Foreskin melanocyte (primary cell): ENCODE measurements at places on chromosomes 3 and 15.

DNA sequence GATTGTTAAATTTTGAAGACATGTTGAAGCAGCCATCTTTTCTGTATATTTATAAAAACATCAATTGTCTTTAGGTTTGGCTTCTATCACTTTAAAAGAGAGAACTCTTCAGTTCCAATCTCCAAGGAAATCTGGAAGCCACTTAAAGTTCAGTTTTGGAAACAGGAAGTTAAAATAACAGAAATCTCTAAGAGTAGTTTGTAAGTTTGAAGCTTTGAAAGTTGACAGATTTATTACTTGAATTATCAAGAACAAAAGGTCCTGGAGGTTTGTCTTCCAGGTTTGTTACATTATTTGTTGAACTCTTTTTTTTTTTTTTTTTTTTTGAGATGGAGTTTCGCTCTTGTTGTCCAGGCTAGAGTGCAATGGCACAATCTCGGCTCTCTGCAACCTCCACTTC, 30.0 kb downstream of the RNF111 start:
- DNase-seq: no peak

DNA sequence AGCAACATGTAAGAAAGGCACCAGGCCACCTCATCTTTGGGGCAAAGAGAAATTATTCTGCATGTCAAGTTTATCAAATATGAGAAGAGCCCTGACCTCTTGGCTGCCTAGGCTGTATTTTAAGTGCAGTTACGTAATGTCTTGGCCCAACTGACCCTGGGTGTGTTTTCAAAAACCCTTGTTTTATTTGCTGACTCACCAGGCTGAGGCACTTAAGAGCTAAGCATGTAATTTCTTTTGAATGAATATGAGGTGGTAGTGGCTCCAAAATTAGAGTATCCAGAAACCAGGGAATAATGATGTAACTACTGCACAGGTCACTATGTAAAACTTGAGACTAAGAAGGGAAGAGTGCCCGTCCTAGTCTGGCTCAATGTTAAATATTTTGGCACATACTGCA, 24.3 kb downstream of the PGPEP1L start:
- DNase-seq: no peak

DNA sequence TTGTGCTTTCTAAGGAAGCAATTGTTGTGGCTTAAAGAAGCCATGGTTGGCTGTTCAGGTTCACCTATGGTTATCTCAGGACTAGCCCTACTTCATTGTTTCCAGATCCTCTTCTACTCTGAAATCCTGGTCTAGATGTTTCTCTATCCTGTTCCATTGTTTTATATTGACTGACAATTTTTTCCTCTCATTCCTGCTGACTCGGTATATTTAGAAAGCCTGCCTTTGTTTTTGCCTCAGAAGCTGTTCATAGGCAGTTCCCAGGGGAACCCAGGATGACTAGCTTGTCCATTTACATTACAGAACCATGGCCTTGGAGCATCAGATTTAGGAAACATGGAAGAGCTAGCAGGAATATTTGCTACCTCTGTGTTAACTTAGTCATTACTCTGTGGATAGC, 64.0 kb downstream of the SLC9C1 start:
- DNase-seq: no peak

GRCh38 chr3:117688583-117688982, 979.0 kb downstream of the TUSC7 start:
- no peak for DNase-seq

- DNase-seq: no peak
Measured at GRCh38 chr3:178705925-178706324, 169.7 kb downstream of the KCNMB2 start.

GRCh38 chr15:41161336-41161735, 45.3 kb upstream of the INO80 start:
- no peak for DNase-seq

DNA sequence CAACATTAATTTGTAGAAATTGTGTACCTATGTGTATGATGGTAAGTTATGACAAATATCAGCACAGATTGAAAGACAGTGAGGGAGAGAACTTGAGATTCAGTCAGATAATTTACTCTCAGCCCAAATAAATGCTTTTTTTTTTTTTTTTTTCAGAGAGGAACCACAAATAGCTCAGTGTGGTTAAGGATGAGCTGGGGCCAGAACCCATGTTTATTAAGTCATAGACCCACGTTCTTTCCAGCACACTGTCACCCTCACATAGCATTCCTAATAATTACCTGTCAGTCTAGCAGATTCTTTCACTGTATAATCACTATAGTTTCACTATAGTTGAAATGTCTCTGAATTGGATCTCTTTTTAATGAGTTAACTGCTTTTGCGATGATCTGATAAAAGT, 246.1 kb downstream of the ZIC1 start:
- DNase-seq: no peak

DNA sequence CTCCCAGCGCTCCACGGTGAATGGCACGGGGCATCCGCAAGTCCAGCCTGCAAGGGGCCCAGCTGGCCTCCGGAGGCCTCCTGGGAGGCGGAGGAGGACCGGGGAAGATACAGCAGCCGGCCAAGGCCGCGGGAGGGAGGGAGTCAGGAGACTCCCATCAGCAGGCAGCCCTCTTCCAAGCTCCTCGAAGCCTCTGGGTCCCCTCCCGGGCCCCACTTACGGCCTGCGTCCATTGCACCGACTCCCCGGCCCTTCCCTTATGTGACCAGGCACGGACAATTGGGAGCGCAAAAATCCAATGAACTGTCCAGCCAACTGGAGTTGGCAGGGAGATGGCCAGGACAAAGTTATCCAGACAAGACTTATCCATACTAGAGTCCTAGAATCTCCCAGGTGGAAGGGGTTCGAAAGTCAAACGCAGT, 668 bp downstream of the MFGE8 start:
- no peak for DNase-seq

DNA sequence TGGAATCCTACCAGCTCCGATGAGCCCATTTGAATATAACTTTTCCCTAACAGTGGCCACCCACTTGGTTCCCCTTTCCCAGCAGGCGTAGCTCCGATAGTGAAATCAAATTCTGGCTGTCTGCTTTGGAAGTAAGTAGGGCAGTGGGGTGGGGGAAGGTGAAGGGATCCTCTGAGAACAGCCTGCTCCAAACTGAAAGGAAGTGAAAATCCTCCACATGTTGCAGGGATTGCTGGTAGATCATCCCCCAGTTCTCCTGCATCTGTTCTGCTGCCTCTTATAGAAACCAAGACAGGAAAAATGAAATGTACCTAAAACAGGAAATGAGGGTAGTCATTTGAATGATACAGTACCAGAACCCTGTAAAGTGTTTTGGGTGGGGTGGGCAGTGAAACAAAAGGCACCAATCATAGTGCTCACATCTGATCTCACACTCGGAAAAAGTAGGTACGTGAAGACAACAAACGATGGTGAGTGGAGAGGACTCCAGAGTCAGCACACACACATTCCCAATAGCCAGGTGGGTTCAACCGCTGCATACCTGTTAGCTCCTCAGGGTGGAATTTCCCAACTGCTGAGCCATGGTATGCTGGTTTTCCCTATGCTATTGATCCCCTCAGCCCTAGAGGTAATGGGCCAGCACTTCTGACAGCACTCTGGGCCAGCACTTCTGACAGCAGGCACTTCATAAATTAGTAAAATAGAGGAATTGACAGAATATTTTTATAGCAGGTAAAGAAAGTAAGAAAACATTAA, 304.9 kb upstream of the ADAMTS9 start:
- no peak for DNase-seq

DNA sequence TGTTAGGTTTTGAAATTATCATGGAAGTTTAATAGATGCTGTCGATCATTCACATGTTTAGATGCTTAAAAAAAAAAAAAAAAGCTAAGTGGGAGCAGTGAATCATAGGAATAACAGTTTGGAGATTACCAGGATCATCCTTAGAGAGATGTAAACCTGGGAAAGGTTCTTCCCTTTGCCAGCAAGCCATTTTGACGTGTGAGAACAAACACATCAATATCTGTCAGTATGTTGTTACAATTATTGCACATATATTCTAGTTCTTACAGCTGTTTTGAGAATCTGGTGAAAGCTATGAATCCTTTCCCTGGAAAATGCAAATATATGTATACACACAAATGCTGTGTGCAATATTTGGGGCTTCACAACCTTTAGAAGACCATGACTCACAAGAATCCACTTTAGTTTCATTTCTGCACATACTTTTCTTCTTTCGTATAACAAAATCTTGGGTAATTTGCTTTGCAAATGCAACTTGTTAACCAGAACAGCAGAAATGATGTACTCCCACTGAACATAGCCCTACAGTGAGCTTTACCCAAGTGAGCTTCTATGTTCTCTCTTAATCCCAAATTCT, 12.0 kb downstream of the NFKBIZ start:
- DNase-seq: no peak

DNA sequence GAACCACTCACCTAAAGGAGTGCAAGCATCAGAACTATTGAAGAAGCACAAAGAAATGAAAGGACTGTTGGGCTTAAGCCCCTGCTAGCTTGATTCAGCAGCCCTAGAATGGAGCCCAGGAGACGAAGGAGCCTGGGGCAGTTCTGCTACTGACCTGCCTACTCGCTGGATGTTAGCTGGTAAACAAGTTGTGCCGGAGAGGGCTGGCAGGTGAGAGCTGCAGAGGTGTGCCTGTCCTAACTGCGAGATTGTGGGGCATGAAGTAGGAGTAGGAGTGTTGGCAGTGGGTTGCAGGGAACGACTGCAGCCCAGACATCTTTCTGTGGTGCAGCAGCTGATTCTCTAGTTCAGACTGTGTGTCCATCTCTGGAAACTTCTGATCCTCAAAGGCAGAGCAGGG, 75.2 kb upstream of the GSK3B start:
- DNase-seq: no peak

GRCh38 chr3:183892610-183893214, 8.0 kb upstream of the PARL start:
- no peak for DNase-seq

DNA sequence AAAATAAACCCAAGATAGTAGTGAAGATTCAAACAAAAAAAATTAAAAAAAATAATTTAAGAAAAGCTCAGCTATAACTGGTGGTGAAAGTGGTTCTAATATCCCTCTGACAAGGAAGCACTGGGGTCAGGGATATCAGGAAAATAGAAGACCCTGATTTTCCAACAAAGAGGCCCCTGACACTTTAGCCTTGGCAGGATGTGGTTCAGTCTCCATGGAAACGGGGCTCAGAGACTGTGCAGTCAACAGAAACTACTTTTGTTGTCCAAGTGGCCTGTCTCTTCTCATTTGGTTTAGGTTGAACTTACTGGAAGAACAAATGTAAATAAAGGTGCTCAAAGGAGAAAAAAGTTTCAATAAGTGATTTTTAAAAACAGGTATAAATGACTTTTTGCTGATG, 27.2 kb downstream of the INTS14 start:
- DNase-seq: peak; percentile 76

DNA sequence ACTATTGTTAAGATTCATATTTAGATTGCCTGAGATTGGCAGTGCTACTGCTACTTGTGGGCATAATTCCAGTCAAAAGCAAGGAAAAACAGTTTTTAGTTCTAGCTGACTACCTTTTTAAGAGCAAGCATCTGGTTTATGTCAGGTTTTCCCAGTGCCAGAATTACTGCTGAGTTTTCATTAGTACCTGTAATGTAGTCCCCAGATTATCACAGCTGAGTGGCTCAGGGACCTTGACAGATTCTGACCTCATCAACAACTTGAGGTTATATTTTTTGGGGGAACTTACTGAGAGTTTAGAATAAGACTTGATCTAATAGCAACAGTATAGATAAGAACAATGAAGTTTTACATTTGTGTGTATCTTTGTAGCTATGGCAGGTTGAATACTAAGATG, 31.0 kb downstream of the NXPE3 start:
- DNase-seq: no peak

GRCh38 chr3:184642631-184643285, 69.1 kb downstream of the MAGEF1 start:
- DNase-seq: no peak

DNA sequence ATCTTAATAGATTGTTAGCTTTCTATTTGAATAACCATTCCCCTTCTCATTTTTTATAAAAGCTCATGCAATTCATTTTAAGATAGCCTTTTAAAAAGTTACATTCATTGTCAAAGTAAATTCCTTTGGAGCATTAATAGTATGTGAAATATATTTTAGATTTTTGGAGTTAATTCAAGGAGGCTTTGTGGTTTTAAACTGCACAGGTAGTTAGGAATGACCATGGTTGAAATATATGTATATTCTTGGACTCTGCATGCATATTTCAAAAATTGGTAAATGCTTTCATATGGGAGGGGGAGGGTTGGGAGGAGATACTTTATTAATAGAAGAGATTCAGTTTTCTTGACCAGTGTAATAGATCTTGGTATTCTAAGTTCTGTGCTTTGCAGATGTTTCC, 244.4 kb upstream of the C2CD4B start:
- DNase-seq: no peak

GRCh38 chr15:86894269-86894668, 814.6 kb downstream of the AGBL1 start:
- no peak for DNase-seq

DNA sequence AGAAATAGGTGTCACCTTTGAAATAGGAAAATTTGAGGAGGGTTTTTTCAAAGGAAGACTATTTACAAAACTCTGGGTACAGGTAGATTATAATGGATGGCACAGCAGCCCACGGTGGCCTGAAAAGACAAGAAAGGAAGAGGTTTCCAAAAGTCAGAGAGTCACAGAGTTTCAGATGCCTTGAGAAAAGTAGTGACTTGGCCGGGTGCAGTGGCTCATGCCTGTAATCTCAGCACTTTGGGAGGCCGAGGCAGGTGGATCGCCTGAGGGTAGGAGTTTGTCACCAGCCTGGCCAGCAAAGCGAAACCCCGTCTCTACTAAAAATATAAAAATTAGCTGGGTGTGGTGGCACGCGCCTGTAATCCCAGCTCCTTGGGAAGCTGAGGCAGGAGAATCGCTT, 35.2 kb downstream of the OSTN start:
- no peak for DNase-seq

DNA sequence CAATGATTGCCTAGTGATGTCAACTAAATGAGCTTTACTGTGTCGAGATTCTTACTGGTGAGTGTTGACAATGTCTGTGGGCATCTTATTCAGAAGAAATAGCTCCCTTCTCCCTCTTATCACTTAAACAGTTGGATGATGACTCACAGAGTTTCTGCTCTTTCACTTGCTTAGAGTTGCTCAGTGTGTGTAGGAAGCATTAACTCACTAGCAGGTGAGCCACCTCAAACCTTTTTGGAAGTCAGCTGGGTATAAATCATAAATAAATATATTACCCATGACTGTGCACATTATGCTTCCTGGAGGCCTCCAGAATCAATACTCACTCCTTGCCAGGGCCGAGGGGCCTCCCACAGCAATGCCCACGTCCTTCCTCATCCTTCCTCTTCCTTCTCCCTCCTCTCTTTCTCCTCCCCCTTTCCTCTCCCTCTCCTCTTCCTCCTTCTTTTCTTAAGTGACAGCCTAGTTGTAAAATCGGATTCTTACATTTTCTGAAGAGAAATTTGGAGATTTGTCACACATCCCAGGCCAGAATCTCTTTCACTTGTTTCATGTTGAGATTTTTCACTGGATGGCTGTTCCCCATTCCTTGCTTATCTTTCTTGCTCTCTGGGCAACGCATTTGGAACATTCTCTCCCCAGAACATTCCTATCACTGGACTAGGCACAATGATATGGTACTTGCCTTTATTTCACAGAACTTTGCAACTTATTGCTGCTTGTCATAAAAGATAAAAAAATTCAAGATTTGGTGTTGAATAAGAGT, 17.5 kb downstream of the SHC4 start:
- DNase-seq: no peak
